GM19239 (cell line): ENCODE measurements at places on chromosomes 5 and 9.

- no peak for DNase-seq
These were observed 981.5 kb downstream of the PTPRD start for GRCh38 chr9:9631284-9631683.

- no peak for DNase-seq
These were observed 305.1 kb downstream of the TRPM3 start for GRCh38 chr9:70816316-70816715.

GRCh38 chr5:67404256-67405100 lies 207.9 kb upstream of the CD180 start:
- DNase-seq: no peak

GRCh38 chr9:105259731-105260612 lies 15.5 kb downstream of the SLC44A1 start:
- no peak for DNase-seq

DNA sequence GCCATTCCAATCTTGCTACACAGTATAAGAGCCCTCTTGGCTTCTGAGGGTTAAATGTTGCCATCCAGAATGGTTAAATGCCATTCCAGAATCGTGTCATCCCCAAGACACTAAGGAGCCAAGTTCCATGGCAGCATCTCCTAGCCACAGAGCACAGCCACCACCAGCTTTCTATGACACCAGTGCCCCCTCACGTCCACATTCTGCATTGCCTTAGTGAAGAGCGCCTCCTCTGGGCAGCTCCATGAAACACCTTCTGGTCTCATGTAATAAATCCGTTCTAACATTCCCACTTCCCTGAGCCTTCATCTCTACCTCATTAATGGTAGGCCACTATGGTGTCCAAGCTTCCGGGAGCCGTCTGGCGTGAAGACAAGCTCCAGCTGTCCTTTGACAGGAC lies 12.4 kb downstream of the CBY3 start:
- no peak for DNase-seq

DNA sequence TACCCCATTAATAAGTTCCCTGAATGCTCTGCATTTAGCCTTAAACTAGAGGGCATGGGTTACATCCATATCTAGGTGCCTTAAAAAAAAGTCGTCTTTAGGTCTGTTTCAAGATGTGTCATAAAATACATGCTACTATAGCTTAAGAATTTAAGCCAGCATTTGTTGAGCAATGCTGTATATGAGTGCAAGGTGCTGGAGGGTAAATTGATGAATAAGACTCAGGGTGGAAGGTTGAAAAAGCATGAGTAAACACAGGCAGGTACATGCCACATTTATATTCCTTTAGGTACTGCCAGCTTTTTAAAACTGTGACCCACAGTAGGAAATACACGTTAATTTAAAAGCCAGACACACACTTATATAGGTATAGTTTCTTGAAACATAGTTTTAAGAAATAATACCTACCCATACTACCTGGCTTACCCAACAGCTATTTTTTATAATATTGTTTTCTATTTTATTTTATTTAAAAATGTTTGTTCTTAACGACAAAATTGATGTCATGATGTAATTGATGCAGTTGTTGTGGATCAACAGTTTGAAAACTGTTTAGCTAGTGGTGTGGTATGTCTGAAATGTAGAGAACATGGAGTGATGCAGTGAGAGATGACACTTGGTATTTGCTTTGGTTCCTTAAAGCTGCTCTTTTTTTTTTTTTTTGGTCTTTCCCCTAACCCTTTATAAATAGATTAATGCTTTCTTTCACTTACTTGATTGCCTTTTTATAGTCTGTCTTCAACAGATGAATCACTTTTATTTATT lies 3.9 kb downstream of the HMGCR start:
- no peak for DNase-seq

DNA sequence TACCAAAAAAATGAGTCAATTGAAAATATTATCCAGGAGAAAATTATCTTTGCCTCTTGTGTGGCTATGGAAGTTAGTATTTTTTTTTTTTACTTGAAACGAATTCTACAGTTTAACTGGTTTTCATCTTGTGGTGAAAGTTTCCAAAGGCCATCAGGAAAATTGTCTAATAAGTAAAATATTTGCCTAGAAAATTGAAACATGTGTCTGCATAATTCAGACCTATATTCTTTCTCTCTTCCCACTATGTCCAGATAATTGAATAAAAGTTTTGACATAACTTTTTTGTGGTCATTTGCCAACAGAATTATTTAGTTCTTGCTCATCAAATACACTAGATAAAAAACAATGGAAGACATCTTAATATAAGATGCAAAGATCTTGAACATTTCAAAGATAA lies 321.5 kb upstream of the RPS23 start:
- DNase-seq: no peak

DNA sequence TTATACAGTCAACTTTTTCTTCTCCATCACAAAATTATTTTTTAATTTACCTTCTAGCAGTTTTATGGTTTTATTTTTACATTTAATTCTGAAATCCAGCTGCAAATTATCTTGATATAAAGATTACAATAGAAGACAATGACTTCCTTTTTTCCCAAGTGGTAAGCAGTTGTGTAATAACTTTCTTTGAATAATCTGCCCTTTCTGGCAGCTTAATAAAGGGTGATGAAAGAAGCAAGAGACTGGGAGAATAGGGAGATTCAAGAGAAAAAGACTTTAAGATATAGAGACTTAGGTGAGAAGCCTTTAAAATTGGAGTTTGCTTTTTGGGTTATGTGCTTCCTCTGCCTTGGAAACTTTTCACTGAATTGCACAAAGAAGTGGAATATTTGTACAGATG lies 100.4 kb upstream of the FREM1 start:
- DNase-seq: no peak

DNA sequence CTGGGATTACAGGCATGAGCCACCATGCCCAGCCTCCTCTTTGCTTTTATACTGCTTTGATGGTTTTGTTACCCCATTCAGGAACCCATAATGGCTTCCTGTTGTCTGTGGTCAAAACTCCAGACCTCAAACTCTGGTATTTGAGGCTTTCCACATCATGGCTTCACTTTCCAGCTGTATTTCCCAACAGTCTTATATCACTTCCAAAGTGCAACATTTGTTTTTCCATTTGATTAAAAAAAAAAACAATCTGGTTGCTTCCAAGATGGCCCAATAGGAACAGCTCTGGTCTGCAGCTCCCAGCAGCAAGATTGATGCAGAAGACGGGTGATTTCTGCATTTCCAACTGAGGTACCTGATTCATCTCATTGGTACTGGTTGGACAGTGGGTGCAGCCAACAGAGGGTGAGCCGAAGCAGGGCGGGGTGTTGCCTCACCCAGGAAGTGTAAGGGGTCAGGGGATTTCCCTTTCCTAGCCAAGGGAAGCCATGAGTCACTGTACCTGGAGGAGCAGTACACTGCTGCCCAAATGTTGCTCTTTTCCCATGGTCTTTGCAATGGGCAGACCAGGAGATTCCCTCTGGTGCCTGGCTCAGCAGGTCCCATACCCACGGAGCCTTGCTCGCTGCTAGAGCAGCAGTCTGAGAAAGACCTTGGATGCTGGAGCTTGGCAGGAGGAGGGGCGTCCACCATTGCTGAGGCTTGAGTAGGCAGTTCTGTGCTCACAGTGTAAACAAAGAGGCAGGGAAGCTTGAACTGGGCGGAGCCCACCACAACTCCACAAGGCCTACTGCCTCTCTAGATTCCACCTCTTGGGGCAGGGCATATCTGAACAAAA lies 458.4 kb downstream of the KDM4C start:
- no peak for DNase-seq

GRCh38 chr5:148909040-148909439 lies 82.6 kb downstream of the ADRB2 start:
- no peak for DNase-seq

- DNase-seq: no peak
These were observed 31.7 kb downstream of the FAM81B start for GRCh38 chr5:95422838-95423237.

DNA sequence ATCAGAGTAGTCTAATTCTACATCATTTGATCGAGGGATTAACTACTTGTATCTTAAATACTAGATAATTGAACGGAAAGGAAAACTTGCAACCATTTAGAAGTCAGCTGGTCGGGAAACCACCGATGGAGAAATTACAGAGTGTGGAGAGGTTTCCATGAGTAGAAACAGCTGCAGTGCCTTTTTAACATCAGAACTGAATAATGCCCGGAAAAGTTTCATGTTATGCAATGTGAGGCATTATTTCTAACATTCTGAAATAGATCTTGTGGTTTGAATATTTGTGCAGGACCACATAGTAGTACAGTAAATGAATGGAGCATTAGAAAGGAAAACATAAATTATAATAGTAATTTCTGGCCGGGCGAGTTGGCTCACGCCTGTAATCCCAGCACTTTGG lies 88.1 kb upstream of the RNF180 start:
- no peak for DNase-seq

- DNase-seq: no peak
These were observed 56.7 kb upstream of the CTNNA1 start for GRCh38 chr5:138696501-138696900.

DNA sequence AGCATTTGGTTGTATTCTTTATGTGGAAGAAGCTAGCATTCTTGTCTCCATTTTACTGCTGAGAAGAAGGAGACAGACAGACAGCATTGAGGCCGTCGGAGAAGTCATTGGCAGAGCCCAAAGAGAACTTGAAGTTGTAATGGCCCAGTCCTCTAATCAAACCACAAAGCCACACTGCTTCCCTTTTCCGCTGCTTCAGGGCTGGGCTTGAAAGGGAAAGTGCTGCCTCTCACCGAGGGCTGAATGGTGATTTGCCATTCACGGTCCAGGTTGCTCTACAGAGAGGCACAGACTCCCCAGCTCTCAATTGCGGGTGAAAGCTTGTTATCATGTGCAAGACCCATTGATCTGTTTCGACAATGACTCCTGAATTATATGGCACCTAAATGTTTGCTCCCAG lies 25.6 kb upstream of the POU4F3 start:
- no peak for DNase-seq

DNA sequence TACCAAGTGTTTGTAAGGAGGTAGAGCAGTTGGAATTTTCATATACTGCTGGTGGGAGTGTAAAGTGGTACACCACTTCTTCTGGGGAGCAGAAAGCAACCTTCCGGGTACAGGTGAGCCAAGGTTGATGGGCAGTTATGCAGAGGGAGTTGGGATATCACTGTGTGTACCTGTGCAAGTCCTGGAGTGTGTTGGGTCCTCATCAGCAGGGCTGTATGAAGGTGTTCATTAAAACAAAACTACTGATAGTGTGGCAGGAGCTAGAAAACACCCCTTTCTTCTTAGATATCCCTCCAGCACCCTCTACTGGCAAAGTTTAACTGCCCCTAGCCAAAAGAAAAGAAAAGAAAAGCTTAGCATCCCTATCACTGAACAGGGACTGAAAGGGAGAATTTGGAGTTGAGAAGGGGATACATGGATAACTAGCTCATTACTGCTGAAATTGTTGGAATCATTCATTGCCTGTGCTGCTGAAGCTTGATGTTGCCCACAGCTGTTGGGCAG lies 10.7 kb downstream of the MARCHF6 start:
- DNase-seq: no peak

DNA sequence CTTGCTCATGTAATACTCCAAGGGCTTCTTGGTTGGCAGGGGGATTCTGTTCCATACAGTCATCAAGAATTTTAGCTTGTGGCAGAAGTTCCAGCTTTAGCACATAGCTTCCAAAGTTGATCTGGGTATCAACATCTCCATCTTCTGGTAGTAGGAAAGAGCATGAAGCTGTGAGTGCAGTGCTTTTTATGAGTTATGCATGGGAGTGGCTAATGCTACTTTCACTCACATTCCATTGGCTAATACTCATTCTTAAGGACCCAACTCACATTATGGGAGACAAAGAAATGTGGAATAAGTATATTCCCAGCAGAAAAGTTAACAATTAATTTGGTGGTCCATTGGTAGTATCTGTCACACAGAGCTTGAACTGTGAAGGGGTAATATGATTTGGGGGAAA lies 194.2 kb upstream of the CHD1 start:
- no peak for DNase-seq

DNA sequence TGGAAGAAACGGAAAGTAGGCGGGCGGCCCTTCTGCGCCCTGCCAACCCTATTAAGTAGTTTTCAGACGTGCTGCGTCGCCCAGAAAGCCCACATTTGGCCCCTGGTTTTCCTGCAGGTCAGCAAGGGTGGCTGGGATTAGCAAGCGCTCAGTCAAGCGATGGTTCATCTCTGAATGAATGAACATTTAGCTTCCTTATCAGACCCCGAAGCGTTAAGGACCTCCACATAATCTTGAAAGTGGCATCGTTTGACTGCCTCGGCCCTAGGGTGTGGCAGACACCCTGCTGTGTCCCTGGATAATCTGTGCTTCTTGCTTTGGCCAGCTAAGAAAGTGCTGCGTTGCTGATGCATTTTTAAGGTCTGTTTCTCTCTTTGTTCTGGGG lies 684 bp downstream of the TOR1B start:
- no peak for DNase-seq

DNA sequence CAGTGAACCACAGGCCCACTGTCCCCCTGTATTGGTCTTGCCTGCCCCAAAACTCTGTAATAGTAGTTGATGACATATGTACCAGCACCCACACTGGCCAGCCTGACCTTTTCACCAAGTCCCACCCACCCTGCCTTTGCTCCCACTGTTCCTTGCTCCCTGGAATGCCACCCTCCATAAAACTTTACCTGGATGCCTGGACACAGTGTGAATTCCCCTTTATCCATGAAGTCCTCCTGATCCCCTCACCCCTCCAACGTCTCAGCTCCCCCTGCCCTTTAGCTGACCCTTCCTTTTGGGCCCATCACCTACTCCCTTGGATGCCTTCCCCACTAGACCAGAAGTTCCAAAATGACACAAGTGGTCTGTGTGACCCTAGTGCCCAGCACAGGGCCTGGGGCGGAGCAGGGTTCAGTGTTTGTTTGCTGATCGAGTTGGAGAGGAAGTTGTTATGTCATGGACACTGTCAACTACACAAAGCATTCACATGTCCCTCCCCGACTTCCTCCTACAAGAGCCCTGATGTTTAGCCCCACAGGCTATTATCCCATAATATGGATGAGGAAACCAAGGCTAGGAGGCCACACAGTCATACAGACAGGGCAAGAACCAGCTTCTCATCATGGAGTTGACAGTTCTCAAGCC lies 16.1 kb downstream of the AMBP start:
- no peak for DNase-seq

DNA sequence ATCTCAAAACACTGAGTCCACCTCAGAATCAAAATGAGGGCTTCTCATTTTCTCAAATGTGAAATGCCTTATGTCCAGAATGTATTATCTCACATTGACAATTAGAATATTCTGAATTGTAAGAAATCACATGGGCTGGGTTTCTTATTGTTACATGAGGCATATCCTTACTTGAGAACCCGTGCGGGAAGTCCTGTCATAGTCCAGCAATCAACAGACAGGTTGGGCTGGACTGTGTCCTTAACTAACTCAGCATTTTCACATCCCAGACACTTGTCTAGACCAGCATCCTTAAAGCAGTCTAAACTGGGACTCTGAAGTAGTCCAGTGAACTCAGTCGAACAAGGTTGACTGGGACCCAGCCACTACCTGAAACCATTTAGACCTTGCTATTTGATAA lies 267.6 kb downstream of the CETN3 start:
- no peak for DNase-seq
